Natural killer cell treated with Interleukin-12 subunit alpha and Interleukin-12 subunit beta and Interleukin-15 and Interleukin-18, amount 100 ng/mL, for 72 hours (primary cell): ENCODE measurements at places on chromosomes 3 and 15.

GRCh38 chr3:189498995-189499704, 132.0 kb upstream of the TP63 start:
- DNase-seq: no peak

DNA sequence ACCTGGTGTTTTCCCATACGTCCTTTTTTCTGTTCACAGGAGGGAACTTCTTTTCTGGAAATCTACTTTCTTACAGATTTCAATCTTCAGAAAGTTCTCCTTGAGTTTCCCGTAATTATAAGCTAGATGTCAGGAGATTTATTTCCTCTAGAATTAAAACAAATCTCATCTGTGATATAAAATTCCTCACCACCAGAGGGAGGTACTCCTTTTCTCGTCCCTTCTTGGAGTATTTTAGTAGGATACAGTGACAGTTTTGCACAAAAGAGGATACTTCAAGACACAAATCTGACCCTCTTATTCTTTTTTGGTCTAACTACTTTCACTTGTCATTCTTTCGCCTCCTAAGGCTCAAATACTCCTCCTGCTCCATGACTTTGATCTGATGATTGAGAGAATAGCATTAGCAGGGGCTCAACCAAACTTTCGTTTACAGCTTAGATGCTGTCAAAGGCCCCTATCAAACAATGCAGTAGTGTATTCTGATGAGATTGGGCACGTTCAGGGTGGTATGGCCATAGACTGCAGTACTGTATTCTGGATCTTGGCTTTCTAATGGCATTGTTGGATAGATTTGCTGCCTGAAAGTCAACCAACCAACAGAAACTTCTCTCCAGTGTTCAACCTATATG, 38.0 kb downstream of the TMEM41A start:
- DNase-seq: no peak

GRCh38 chr3:159277814-159278213, 476.0 kb downstream of the MFSD1 start:
- DNase-seq: no peak

DNA sequence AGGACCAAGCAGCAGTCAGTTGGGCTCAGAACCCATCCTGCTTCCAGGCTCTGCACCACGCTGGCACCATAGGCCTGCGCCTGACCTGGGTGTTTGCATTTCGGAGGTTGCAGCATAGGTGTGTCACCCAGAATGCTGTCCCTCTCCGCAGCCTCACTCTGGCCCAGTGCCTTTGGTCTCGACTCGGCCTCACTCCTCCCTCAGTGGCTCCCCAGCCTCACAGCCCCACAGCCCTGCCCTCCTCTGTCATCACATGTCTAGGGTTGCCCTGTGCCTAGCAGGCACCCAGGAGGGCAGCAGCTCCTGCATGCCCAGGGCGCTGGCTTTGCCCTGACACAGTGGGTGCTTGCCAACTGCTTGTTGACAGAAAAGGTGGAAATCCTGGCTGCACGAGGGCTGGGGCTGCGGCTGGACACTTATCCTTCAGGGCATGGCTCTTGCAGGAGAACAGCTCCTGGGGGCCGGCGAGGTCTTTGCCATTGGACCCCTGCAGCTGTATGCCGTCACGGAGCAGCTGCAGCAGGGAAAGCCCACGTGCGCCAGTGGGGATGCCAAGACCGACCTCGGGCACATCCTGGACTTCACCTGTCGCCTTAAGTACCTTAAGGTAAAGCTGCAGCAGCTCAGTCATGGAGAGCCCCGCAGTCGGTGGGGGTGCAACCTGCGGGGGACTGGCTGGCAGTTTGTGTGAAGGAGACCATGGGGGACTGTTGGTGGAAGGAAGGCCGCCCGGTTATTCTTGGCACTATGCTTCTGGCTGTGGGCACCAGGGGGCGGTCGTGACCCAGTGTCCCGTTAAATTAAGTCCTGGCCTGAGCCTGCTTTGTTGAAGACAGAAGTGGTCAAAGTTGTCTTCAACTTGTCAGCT, 16.2 kb downstream of the NISCH start:
- DNase-seq: no peak

GRCh38 chr3:157872902-157873301, 233.3 kb downstream of the SHOX2 start:
- no peak for DNase-seq

DNA sequence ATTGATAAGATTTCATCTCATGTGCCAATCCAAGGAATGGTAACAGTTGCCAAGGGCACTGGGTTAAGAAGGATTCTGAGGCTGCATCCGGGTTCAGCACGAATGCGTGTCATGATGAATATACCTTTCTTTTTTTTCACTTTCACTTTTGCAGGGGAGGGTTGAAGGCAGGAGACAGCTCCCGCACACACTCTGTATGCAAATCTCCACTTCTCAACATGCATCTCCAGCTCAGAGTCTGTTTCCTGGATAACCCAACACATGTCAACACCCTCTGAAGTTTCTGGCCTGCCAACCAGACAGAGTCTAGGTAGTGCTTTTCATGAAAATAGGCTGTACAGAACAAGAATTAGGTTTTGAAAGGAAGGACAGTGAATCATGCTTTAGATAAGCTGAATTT, 21.6 kb downstream of the B4GALT4 start:
- no peak for DNase-seq

DNA sequence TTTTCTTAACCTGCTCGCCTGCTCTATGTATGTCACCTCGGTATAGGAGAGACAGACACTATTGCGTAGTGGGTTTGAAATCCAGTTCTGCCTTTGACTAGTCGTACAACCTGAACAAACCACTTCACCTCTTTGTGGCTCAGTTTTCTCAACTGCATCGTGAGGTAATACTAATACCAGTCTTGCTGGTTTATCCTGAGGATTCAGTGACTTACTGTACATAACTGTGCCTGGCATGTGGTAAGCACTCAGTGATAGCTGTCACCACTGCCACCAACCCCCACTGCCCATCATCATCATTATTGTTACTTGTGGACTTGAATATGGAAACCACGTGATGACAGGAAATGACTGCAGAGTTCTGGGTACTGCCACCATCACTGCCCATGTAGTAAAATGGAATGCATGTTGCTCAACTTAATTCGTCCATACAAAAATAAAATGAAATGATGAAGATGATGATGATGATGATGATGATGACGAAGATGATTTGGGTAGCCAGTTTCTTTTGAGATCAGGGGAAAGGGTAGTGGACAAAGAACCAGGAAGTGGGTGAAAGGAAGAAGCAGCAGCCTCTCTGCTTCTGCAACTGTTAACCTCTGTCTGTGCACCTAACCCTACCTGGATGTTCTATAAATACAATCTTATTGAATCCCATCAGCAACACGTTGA, 228.1 kb downstream of the FEZF2 start:
- DNase-seq: no peak

DNA sequence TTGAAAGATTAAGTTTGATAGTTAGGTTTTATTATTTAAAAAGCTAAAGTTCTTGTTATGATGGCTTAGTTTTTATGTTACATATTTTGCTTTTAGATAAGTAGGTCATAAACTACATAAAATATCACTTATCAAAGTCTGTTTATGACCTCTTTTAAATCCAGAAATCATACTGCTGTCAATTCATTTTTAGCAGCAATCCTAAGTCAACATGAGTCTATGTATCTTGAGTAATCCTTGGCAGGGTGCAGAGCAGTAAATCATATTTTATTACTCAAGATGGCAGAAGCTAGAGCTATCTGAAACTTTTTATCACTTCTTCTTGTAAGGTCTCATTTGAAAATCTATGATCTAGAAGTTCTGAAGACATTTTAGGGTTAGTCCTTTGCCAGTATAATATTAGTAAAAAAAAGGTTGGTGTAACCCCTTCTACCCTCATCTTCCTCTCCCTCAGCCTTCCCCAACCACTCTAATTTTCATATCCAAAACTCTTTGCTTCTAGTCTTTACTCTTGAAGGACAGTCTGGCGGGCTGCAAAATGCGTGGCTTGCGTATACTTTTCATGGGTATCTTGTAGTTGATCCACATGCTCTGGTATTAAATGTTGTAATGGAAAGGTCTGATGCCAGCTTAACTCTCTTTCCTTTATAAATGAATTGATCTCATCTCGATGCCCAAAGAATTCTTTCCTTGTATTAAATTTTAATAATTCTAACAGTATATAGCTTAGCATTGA, 134.0 kb upstream of the THRB start:
- no peak for DNase-seq

- no peak for DNase-seq
Measured at GRCh38 chr3:126512916-126513650, 4.5 kb downstream of the UROC1 start.

DNA sequence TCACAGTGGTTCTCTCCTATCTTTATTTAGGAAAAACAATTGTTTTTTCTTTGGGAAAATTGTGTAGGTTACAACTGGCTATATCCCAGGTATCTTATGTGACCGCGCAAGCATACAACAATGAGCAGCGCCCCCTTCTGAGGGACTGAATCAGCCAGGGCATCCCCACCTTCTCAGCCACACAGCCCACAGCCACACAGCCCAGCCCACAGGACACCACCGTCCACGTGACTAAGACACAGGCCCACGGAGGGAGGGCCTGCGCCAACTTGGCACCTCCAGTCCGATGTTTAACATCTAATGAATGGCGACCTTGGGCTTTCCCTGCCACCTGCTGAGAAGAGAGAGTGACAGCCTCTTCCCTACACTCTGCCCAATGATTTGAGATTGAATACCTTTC, 68.1 kb downstream of the ATP10A start:
- DNase-seq: peak; percentile 72

DNA sequence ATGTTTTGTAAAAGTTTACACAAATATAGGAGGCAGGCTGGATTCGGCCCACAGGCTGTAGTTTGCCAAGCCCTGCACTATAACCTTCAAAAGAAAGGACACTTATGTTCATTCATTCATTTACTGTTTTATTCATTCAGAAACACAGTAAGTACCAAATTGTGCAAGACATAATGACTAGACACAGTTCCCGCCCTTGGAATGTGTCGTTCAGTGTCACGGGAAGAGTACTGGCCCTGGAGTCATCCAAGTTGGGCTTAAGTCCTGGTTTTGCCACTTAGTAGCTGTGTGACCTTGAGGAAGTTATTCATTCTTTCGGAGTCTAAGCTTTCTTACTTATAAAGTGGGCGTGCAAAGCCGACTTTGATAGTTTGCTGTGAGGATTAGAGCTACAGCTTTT, 22.0 kb downstream of the COLQ start:
- no peak for DNase-seq

- no peak for DNase-seq
Measured at GRCh38 chr3:80006315-80006714, 238.5 kb upstream of the ROBO1 start.
